ENCODE measurements at places on chromosomes 2 and 18.

GRCh38 chr2:216002693-216003092 lies 10.7 kb downstream of the MREG start:
- DNase-seq = no peak

- no peak for DNase-seq
Measured at GRCh38 chr18:64718808-64719207, 569.9 kb upstream of the LINC00305 start.

GRCh38 chr2:64448041-64448426 lies 5.9 kb upstream of the LGALSL start:
- peak; percentile 17 for DNase-seq

GRCh38 chr18:79869591-79870300 lies 72.0 kb downstream of the KCNG2 start:
- no peak for DNase-seq

DNA sequence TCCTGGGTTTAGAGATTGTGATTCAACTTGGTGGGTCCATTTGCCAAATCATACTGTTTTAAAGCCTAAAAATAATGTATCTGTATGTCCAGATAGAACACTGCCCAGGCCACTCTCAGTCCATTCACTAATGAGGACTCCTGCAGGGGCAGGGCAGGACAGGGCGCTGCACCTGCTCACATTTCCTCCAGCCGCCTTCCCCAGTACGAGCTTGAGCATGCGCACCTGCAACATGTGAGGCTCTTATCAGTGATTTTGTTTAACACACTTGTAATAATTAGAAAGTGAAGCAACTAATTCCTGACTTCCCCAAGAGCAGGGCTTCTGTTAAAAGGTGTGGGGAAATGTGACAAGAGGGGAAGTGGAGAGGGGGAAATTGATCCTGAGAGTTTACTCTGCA lies 89.7 kb downstream of the AFF3 start:
- no peak for DNase-seq

- no peak for DNase-seq
Measured at GRCh38 chr2:175585496-175585895, 404.0 kb upstream of the ATP5MC3 start.

DNA sequence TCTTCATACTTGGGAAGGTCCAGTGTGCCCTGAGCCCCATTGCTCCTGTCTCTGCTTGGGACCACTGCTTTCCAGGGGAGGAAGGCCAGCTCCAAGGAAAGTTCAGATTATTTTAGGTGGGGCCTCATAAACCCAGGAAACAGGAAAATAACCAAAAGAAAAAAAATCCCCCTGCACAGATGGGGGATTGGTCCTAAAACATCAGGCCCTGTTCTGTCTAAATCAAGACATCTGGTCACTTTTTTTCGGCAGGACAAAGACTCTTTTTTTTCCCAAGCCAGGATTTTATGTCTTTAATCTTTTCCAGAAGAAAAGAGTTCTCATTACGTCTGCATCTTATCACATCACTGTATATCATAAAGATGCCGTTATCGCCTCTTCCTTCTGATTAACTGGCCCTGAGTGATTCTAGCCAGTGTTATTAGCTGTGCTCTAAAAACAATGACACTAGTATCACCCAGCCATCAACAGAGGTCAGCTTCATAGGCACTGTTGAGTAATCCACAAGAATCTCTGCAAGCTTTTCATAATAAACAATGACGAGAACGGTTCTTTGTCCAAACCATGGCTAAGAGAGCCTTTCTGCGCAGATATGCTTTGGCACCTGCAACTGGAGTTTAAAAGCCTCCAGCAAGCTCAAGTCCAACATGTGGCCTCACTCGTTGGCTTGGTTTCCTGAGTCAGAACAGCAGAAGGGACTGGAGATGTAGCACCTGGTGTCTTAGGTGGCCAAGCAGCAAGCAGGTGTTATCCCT lies 138.2 kb downstream of the VAPA start:
- no peak for DNase-seq

DNA sequence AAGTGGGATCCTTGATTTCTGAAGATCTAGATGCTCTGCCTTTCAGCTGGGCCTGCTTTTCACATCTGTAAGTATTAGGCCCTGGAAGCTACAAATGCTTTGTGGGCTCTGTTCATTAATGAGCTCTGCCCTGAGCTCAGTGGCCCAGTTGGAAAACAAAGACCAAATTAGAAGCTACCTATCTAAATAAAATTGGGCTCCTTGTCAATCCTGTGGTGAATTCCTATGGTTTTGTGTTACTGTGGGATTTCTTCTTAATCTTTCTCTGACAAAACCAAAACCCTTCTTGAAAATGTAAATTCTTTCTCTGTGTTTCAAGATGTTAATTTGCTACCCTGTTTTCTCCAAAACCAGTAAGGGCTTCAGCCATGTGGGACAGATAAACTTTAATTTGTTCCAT lies 219.0 kb upstream of the HS6ST1 start:
- DNase-seq = no peak

GRCh38 chr2:164187121-164187520 lies 434.2 kb downstream of the GRB14 start:
- DNase-seq = no peak

DNA sequence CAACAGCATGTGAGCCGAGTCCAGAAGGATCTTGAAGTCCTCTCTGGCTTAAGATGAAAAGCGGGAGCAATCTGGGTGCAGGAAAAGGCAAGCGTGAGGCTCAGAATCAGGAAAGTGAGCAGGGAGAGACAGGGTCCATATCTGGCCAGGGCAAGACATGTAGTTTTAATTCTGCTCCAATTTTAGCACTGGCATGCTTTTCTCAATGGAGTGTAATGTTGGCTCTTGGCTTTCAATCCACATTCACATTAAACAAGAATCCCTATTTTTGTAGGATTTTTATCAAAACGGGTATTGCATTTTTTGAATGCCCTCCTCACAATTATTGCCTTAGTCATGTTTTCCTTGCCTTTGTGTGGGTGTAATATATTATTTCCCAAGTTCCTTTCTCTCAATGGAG lies 6.0 kb downstream of the SPATA3 start:
- no peak for DNase-seq

GRCh38 chr2:85255813-85256594 lies 71.8 kb downstream of the TGOLN2 start:
- DNase-seq = peak; percentile 42

DNA sequence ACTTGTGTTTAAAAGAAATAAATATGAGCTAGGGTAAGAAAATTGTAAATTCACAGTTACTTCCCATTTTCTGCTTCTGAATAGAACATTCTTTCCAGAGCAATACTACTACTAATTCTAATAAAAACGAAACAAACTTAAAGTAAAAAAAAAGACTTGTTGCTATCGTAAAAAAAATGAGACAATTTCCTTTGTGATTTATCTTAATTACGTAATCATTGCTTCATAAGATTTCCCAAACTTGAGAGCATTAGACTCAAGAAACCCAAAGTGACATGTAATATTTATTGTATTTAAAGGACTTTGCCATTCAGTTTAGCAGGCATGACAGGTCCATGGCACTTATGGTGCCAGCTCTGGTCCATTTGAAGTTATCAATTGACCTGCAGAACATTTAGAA lies 153.8 kb downstream of the AQP4 start:
- DNase-seq = no peak

DNA sequence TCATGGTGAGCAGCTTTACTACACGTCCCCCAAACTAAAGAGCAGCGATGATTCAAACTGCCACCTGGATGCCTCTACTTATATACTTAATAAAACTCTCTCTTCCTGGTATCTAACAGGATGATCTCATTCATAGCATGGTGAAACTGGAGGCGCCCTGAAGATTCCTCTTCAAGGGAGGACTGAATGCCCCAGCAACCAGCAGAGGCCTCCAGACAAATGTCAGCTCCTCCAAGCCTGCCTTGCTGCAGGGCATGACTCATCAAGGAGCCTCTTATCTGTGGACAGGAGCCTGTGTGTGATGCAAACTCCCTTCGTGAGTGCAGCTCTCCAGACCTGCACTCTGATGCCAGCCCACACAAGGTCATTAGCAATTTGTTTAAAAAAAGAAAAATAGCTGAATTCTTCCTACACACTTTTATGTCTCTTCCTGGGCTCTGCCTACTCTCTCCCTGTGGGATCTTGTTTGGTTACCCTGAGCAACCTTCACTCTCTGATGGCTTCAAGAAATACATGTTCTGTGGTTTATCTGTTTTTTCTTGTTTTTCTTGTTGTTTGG lies 30.2 kb downstream of the LONRF2 start:
- no peak for DNase-seq

GRCh38 chr2:198863655-198864054 lies 594.1 kb downstream of the SATB2 start:
- no peak for DNase-seq

DNA sequence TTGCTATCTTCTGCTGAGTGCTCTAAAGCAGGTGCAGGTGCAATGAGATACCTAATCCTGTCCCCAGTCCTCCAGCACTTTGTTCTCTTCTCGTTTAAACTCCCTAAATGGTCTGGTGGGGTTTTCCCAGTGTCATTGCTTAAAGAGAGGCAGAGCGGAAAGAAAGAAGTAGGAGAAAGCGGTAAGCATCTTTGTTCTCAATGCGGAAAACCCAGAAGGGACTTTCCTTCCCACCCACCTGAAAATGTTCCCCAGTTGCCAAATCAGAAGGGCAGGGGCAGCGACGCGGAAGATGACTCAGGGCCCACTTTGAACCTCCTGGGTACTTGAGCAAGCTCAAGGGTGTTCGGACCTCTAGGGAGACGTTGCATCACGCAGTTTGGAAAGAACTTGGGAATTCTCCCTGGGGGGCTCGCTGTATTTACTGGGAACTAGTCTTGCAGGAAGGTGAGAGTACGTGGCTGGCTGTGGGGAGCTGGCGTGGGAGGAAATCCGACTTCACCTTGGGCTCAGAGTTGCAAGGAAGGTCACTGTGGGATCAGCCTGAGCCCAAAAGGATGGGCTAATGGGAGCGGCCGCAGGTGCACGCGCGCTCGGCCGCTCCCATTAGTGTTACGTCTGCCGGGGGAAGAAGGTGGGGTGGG lies 589 bp upstream of the SGPP2 start:
- no peak for DNase-seq

GRCh38 chr2:222057347-222058073 lies 241.3 kb downstream of the PAX3 start:
- DNase-seq = no peak

DNA sequence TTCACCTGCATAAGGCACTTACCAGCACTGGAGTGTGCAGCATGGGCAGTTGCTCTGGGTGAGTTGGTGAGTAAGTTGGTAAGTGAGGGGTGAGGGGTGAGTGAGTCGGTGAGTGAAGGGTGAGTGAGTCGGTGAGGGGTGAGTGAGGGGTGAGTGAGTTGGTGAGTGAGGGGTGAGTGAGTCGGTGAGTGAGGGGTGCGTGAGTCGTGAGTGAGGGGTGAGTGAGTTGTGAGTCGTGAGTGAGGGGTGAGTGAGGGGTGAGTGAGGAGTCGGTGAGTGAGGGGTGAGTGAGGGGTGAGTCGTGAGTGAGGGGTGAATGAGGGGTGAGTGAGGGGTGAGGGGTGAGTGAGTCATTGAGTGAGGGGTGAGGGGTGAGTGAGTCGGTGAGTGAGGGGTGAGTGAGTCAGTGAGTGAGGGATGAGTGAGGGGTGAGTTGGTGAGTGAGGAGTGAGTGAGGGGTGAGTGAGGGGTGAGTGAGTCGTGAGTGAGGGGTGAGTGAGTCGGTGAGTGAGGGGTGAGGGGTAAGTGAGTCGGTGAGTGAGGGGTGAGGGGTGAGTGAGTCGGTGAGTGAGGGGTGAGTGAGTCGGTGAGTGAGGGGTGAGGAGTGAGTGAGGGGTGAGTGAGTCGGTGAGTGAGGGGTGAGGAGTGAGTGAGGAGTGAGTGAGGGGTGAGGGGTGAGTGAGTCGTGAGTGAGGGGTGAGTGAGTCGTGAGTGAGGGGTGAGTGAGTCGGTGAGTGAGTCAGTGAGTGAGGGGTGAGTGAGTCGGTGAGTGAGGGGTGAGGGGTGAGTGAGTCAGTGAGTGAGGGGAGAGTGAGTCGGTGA lies 17.1 kb downstream of the THAP4 start:
- DNase-seq = no peak

DNA sequence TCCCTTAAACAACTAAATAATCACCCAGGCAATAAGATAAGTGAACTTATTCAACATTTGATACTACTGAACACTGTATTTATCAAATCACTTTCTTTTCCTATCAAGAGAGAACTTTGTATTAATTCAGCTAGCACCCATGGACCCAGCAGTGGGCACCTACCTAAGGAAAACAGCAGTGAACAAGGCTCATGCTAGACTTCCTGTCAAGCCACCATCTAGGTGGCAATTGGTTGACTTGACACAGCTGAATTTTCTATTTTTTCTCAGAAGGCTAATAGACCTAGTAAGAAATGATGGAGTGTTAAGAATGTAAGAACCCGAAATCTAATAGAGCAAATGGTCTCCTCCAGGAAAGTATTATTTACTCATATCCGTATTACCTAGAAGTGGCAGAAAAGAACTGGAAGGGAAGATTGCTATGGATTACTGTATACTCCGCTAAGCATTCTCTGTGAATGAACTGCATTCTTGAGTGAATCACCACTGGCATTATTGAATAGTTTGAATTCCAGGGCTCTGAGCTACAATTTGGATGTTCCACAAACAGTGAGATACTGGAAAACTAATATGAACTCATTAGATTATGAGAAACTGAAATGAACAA lies 988.2 kb upstream of the CDH2 start:
- DNase-seq = no peak

- no peak for DNase-seq
Measured at GRCh38 chr2:665340-666073, 11.7 kb downstream of the TMEM18 start.

GRCh38 chr2:146867477-146867986 lies 977.3 kb upstream of the ACVR2A start:
- no peak for DNase-seq

GRCh38 chr2:20054119-20054518 lies 2.7 kb upstream of the LAPTM4A start:
- DNase-seq = no peak

DNA sequence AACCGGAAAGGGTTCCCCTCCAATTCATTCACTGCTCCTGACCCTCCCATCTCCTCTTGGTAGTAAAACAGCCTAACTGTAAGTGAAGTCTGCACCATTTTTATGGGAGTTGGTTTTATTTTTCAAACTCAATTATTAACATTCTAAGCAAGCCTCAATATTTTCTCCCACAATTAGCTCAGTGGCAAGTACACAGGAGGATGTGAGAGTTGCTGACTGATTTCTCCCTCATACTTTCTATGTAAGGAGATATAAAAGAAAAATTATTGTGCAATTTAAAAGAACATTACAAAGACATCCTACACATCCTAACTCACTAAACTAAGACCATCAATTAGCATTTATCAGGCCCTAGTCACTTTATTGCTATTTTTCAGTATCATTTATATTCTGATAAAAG lies 73.9 kb downstream of the PIAS2 start:
- DNase-seq = no peak

- peak; percentile 72 for DNase-seq
Measured at GRCh38 chr2:98346311-98347236, at the start of gene CNGA3. Gene CNGA3, plus strand, starts transcription at chr2:98346456. Its CDS starts 23,520 bp downstream, at chr2:98369976.

- no peak for DNase-seq
Measured at GRCh38 chr2:100814453-100814852, 5.5 kb upstream of the NPAS2 start.
